RPMI7951 (cell line): ENCODE measurements at places on chromosomes 6 and 20.

- no peak for DNase-seq
Measured at GRCh38 chr6:20312606-20313005, 89.1 kb upstream of the E2F3 start.

DNA sequence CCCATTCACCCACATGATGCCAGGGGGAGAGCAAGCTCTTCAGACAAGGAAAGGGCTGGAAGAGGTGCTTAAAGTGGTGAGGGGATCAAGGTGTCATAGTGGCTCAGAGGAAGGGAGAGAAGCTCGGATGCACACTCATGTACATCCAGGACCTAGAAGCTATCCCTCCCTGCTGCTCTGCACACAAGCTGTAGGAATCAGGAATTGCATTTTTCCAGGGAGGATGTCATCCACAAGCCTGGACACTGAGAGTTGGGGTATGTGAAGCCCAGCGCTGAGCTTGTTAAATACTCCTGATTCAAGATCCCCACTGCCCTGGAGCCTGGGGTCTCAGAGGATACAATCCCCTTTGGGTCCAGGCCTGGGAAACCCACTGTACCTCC lies 85.8 kb upstream of the CCDC167 start:
- no peak for DNase-seq

DNA sequence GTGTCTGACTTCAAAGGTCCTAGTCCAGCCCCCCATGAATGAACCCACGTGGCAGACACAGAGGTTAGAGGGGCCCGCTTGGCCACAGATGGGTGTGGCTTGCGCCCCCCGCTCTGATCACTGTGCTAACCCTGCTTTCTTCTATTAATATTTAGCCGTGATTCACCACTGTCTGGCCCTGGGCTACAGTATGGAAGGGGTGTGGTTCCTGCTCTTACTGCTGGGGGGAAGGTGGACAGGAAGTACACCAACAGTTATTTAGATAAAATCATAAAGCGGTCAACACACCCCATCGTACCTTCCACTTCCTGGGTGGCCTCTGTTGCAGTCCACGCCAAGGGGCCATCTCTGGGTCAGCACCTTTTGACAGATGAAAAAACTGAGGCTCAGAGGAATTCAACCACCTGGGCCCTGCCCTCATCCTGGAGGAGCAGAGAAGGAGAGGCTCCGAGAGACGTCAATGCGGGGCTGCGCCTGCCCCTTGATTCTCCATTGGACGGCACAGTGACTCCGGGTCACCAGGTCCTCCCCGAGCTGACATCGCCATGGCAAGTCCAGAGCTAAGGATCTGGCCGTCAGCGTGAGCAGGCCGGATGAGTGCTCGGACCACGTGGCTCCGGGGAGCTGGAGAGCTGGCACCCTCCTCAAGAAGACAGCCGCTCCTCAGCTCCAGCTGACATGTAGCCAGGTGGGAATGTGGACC lies 206.3 kb downstream of the PREX1 start:
- DNase-seq, result peak; percentile 69

DNA sequence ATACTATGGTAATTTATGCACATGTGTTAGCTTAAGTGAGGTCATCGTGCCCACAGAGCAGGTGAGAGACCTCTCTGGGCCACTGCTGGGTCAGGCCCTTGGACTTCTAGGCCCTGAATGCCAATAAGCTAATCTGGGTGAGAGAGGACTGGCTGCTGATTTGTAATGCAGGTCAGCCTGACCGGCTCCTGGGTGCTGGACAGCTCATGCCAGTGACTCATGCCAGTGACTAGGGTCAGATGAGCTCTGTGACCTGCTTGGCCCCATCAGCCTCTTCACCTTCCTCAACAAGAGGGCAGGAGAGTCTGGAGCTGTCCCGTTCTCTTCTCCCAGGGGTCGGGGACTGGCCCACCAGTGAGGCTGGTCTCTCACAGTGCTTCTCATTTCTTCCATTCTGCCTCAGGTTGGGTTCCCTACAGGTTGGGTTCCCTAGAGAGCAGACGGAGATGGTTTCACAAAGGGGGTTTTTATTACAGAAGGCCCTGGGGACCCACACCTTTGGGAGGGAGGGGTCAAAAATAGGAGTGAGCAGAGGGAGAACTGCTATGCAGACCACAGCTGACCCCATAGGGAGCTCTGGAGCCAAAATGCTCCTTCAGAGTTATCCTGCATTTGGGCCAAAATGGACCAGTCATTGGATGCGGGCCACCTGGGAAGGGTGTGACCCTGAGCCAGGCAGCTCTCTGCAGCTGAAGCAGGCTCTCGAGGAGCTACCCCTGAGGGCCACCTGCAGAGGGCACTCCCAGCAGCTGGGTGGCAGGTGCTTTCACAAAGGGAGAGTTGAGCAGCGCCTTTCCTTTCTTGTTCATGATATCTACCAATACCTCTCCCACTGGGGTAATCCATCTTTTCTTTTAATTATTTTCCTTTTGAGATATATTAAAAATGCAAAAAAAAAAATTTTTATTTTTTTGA lies 2.2 kb upstream of the OXT start:
- DNase-seq, result peak; percentile 35

DNA sequence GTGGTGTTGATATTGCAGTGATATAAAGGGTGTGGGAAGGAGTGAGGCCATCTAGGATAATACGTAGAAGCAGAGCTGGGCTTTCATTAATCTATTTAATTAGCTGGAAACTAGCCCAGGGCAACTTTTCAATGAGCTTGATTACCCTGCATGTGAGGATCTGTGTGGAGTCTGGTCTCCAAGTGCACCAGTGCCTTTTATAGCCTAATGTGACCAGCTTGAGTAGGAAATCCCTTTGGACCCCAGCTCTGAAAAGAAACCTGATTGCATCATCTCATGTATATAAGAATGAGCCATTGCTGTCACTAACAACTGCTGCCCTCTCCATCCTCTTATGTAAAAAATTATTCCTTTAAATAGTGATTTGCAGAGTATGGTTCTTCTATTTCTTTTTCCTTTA lies 72.6 kb downstream of the CD109 start:
- no peak for DNase-seq

GRCh38 chr6:4607793-4608192 lies 168.4 kb upstream of the CDYL start:
- no peak for DNase-seq

DNA sequence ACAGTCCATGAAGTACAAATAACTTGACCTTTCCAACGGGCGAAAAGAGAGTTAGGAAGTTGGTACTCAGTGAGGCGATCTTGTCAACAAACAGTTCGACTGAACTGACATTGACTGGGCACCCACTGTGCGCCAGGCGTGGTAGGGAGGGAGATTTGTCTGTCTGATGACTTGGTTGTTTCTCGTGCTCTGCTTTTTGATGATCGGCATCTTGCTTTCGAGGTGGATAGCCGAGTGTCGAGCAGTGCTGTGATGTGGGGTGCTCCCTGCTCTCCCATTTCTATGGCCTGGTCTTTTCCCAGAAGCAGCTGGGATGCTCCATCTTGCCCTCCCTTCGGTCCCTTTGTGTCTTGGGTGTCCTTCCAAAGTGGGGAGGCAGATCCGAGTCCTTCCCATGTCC lies 30.4 kb downstream of the RPP40 start:
- no peak for DNase-seq

- DNase-seq, result peak; percentile 61
Measured at GRCh38 chr6:21935561-21936028, 342.0 kb downstream of the SOX4 start.

GRCh38 chr20:53941680-53942471 lies 128.5 kb downstream of the BCAS1 start:
- DNase-seq, result no peak

DNA sequence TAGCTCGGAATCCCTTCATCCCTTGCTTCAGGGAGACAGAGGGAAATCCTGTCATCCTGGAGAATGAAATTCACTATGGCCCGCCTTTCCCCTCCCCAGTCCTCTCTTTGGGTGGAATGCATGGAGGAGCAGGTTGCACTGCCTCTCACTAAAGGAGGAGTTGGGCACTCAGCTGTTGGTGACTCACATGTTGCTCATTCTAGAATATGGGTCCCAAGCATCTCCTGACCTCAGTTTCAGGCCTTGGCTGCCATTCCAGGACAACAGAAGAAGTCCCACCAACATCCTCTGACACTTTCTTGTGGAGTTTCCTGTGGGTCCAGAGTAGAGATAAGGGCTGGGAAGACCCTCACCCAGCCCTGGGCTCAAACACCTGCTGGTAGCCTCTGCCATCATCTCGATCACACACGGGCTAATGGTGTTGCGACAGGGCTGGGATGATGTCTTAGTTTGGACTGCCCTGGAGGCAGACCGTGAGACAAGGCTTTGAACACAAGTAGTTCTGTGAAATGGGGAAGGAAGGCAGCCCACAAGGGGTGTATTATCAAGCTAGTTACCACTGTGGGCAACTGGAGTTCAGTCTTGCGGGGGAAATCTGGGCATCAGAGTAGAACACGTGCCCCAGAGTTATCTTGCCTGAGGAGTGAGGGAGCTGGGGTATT lies 52.4 kb upstream of the RNF24 start:
- DNase-seq, result peak; percentile 94

DNA sequence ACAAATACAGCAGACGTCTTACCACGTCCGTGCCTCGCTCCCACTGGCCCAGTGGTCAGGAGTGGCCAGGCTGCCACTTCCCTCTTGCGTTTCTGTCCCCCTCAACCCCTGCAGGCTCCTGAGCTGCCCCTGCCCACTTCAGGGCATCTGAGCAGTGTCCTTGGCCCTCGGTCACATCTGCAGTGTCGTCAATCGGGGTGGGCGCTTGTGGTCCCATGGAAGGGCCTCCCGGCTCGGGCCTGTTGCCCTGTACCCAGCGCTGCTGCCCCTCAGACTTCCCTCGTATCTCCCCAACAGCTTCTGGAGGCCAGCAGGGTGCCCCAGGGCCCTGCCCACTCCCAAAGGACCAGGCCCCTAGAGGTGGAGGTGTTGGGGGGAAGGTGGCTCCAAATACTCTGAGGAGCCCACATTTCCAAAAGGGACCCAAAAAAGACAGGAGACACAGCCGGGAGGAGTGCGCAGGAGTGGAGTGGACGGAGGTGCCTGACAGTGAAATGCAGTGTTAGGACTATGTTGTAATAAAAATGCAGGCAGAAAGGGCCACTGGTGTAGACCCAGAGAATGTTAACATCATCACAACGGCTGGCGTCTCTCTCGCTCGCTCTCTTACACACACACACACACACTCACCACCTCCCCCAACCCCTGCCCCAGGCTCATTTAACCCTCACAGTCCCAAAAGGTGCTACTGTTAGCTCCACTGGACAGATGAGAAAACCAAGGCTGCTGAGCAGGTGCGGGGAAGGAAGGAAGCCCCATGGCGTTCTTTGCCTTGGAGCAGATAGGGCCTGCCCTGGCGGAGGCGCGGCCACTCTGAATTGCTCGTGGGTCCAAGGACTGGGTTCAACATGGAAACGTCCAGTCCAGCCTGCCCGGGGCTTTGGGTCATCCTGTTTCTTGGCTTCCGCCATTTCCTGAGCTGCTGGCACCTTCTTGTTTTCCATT lies 343.9 kb downstream of the ZFAND3 start:
- no peak for DNase-seq

- no peak for DNase-seq
Measured at GRCh38 chr6:41200901-41201763, at the start of gene TREML2. Gene TREML2, minus strand, starts transcription at chr6:41201149. Its CDS starts 141 bp downstream, at chr6:41201008.

GRCh38 chr6:139582956-139583355 lies 208.5 kb upstream of the CITED2 start:
- DNase-seq, result no peak

DNA sequence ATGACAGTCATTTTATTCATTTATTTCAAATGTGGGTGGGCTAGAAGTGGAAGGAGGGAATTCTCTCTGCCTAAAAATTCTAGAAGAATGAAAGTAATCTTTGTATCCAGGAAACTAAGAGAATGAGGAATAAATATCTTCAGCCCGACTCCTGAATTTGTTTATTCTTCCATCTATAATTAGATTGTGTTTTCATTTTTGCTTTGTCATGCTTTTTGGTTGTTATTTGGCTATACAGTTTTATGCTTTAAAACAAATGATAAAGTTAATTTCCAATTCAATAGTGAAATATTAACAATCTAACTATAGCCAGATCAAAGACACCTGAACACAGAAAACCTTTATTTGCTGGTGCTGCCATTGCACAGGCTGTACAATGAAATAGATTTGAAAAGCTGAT lies 521.3 kb downstream of the KIF16B start:
- no peak for DNase-seq

GRCh38 chr20:55103188-55103587 lies 627.8 kb downstream of the DOK5 start:
- no peak for DNase-seq

DNA sequence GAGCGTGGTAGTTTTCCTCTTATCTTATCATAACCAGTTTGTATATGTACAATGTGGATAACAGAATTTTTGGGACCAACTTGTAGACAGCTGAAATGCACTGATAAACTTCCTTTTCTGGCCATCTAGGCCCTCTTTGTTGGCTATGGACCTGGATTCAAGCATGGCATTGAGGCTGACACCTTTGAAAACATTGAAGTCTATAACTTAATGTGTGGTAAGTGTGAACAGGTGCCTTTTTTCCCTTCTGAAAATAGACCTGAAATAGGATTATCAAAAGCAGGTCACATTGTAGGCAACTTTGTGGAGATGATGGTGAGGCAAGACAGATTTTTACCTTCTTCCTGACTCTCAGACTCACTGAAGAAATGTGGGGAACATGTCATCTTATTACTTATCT lies 67.8 kb downstream of the ENPP1 start:
- DNase-seq, result no peak

DNA sequence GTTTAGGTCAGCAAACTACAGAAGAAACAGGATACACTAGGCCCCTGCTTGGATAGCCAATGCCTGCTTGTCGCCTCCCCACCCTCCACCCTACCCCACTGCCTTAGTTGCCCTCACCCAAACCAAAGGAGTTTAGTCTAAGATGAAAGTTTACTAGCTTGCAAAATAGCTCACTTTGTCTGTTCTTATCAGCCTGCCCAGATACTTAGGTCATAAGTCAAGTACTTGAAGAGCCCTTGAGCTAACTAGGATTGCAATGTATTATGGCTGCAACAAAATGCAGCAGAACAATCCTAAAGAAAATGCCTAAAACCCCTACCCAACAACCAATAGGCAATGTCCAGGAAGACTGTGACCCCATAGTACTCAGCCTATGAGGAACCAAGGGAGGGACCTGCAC lies 7.3 kb upstream of the ENTPD6 start:
- DNase-seq, result no peak

GRCh38 chr6:15389765-15390723 lies 144.2 kb downstream of the JARID2 start:
- peak; percentile 42 for DNase-seq

GRCh38 chr6:107917451-107918375 lies 40.3 kb downstream of the SEC63 start:
- DNase-seq, result no peak

GRCh38 chr6:30480536-30481156 lies 8.7 kb upstream of the HLA-E start:
- DNase-seq, result no peak

GRCh38 chr6:154485815-154486214 lies 24.7 kb downstream of the CNKSR3 start:
- no peak for DNase-seq

GRCh38 chr6:157366648-157367047 lies 14.3 kb upstream of the ZDHHC14 start:
- no peak for DNase-seq

GRCh38 chr6:71855406-71855805 lies 30.9 kb upstream of the RIMS1 start:
- no peak for DNase-seq
